ENCODE measurements at places on chromosomes 1 and 21. TPM values are rescaled to one million over a fixed set of nuclear protein-coding genes. Genes with fewer than 3 reads are reported as not detected.

DNA sequence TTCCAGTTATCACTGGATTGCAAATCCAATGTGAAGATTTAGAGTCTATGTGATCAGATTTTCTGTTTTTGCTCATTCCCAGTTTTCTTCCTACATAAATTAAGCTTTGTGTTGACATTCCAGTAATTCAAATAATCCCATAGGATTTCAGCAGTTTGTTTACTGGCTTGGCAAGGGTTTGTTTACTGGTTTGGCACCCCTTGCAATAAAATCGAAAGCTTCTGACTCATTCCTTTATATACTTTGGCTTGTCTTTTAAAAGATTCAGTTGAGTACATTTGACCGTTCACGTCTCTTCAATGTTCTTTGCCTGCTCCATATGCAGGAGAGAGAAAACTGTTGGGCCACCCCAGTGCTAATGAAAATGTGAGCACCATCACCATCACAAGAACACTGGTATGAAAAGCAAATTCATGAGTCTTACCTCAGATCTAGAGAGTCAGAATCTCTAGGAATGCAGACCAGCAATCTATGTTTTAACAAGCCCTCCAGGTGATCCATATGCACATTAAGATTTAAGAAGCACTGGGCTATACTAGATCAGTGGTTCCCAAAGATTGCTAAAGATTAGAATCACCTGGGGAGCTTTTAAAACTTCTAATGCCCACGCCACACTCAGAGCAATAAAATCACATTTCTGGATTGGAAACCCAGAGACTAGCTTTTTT is 32.8 kb downstream of the ZC3H11B start:
- DNase-seq: no peak
- no peaks in the 10 kb centered on the region for H3K36me3 ChIP-seq
- H3K27me3 ChIP-seq: no peaks in the 10 kb centered on the region

GRCh38 chr1:58456470-58456869 is 90.1 kb downstream of the OMA1 start:
- H3K27me3 ChIP-seq: no peaks in the 10 kb centered on the region
- no peak for DNase-seq
- no peak overlapping the region for H3K27ac ChIP-seq
- no peak overlapping the region for H3K4me3 ChIP-seq
- H3K4me1 ChIP-seq: no peaks in the 10 kb centered on the region

- H3K4me1 ChIP-seq: peaks cover 57% of the 10 kb centered on the region
- H3K4me3 ChIP-seq: peak within 1 kb of the TSS; percentile 91
- no peaks in the 10 kb centered on the region for H3K27me3 ChIP-seq
- H3K36me3 ChIP-seq: peaks cover 5% of the 10 kb centered on the region
- peak; percentile 74 for DNase-seq
These were observed at the start of gene MOB3C for GRCh38 chr1:46616277-46617107. Gene MOB3C (minus strand): TSS chr1:46616811. CDS start chr1:46613321, 3,490 bp downstream.

DNA sequence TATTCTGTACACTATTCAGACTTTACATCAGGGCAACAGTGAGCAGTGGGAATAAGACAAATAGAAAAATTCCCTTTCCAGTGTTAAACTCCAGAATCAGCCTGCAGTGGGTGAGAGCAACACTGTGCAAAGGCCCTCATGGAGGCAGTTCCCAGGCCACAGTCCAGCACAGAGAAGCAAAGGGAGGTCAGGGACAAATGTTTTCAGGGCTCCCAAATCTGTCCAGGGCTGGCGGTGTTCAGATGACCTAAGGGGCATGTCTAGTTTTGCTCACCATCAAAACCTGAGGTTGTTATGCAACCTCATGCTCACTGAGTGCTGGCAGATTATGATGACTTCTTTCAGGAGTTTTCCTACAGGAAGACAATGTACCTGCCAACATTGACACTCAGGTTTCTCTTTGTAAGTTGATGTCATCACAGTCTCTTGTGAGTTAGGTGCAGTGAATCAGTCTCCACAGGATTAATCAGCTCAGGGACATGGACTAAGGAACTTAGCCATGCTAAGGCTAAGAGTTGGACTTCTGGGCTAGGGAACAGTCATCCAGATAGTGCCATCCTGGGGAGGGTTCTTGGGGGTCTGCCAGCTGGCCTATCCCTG is 3.6 kb upstream of the LCE5A start:
- peaks cover 27% of the 10 kb centered on the region for H3K27me3 ChIP-seq
- H3K36me3 ChIP-seq: no peaks in the 10 kb centered on the region
- H3K27ac ChIP-seq: no peak overlapping the region
- no peak overlapping the region for H3K4me3 ChIP-seq

- H3K27me3 ChIP-seq: no peaks in the 10 kb centered on the region
- H3K36me3 ChIP-seq: no peaks in the 10 kb centered on the region
- H3K27ac ChIP-seq: no peak overlapping the region
- no peaks in the 10 kb centered on the region for H3K4me1 ChIP-seq
- DNase-seq: no peak
- H3K4me3 ChIP-seq: no peak overlapping the region
These were observed 182.6 kb upstream of the LYPLAL1 start for GRCh38 chr1:218991089-218991488.

GRCh38 chr1:113940365-113941244 is 11.5 kb downstream of the HIPK1 start:
- H3K27ac ChIP-seq: peak overlapping the region; percentile 84
- H3K27me3 ChIP-seq: no peaks in the 10 kb centered on the region
- H3K36me3 ChIP-seq: peaks cover 53% of the 10 kb centered on the region
- H3K4me1 ChIP-seq: peaks cover 73% of the 10 kb centered on the region
- peak; percentile 83 for DNase-seq

DNA sequence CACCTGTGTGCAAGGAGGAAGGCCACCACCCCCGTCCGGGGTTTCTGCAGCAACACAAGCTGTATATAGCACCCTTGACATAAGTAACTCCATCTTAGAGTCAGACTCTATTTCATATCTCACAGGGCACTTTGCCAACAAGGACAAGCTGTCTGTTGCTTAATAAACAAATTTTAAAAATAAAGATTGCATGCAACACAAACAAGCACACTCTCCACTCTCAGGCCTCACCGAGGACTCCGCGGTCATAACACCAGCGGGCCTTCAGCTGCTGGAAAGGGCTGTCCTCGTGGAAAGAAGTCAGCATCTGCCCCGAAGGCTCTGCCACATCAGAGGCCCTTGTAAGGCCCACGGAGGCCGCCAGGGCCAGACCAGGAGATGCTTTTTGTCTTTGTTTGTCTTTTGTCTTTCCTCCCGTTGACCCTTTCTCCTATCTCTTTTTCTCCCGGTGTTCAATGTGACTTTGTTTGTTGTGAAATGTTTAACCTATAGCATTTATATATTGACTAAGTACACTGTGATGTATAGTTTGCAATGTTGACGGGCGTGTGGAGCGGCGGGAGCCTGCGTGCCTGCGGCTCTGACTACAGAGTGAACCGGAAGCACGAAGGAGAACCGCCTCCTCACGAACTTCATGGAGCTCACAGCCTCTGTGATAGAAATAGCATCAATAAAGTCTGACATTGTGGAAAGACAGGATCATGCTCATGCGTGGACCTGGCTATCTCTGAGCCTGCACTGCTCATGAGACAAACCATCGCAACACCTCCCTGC is 24.1 kb downstream of the MEGF6 start:
- no peaks in the 10 kb centered on the region for H3K4me1 ChIP-seq
- H3K27ac ChIP-seq: no peak overlapping the region
- H3K27me3 ChIP-seq: no peaks in the 10 kb centered on the region
- H3K36me3 ChIP-seq: no peaks in the 10 kb centered on the region

DNA sequence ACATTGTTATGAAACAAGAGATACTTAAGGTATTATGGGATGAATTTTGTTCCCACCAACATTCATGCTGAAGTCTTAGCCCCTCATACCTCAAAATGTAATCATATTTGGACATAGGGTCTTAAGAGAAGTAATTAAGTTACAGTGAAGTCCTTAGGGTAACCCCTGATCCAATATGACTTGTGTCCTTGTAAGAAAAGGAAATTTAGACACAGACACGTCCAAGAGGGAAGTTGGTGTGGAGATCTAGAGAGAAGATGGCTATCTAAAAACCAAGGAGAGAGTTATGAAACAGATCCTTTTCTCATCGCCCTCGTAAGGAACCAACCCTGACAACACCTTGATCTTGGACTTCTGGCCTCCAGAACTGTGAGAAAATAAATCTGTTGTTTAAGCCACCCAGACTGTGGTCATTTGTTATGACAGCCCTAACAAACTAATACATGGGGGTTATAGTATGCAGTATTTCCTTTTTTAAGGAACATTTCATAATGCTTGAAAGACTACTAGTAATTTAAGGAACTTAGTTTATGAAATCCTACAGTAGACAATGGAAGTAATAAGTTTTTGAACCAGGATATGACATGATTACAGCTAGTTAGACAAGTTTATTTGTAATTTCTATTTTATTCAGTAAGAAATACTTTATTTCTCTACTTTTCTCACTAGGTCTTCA is 875.5 kb upstream of the ADGRL2 start:
- H3K27me3 ChIP-seq: no peaks in the 10 kb centered on the region
- H3K4me1 ChIP-seq: no peaks in the 10 kb centered on the region
- no peaks in the 10 kb centered on the region for H3K36me3 ChIP-seq
- H3K27ac ChIP-seq: no peak overlapping the region
- no peak overlapping the region for H3K4me3 ChIP-seq

GRCh38 chr1:15866721-15867201 is 19.3 kb downstream of the SPEN start:
- no peak overlapping the region for H3K27ac ChIP-seq
- peaks cover 24% of the 10 kb centered on the region for H3K4me1 ChIP-seq
- peaks cover 6% of the 10 kb centered on the region for H3K36me3 ChIP-seq
- no peak overlapping the region for H3K4me3 ChIP-seq

DNA sequence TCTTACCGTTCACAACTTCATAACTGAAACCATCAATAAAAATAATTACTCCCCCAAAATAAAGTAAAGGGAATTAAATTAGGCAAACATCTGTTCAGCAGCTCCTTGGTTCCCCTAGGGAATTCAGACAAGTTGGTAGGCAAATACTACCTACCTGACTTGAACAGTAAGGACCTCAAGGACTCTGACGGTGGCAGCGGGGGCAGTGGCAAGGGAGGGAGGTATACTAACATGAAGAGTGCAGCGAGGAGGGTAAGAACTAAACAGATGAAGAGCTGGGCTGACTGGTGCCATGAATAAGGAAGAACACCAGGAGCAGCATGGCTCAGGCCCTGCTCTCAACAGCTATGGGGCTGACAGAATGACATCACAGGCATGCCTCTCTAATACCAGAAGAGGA is 33.1 kb downstream of the MTOR start:
- H3K27ac ChIP-seq: peak overlapping the region; percentile 2
- DNase-seq: no peak
- H3K27me3 ChIP-seq: no peaks in the 10 kb centered on the region
- peaks cover 20% of the 10 kb centered on the region for H3K4me1 ChIP-seq

- DNase-seq: peak; percentile 78
- peaks cover 13% of the 10 kb centered on the region for H3K36me3 ChIP-seq
- H3K4me1 ChIP-seq: peaks cover 57% of the 10 kb centered on the region
- peak overlapping the region; percentile 97 for H3K4me3 ChIP-seq
These were observed 3.9 kb upstream of the DENND2D start for GRCh38 chr1:111204201-111204982.

GRCh38 chr1:2110191-2110737 is 60.1 kb downstream of the PRKCZ start:
- peaks cover 2% of the 10 kb centered on the region for H3K4me1 ChIP-seq
- H3K27ac ChIP-seq: no peak overlapping the region
- H3K36me3 ChIP-seq: no peaks in the 10 kb centered on the region
- no peaks in the 10 kb centered on the region for H3K27me3 ChIP-seq
- H3K4me3 ChIP-seq: no peak overlapping the region

DNA sequence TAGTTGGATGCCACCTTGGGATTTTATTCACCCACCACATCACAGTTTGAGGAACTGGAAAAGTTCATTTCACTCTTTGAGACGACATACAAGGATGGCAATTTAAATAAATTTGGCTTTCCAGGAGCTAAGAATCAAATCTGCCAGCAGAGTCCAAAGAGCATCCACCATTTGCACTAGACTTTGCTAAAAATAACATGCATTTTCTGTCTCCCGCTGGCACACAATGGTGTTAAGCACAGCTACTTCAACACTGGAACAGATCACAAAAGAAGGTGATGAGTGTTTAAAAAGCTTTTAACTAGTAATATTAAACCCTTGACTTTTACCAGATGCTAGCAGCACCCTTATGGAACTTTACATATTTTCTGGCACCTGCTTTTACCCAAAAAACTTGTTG is 44.6 kb downstream of the MAEL start:
- no peaks in the 10 kb centered on the region for H3K4me1 ChIP-seq
- no peak for DNase-seq
- peaks cover 14% of the 10 kb centered on the region for H3K27me3 ChIP-seq
- no peak overlapping the region for H3K27ac ChIP-seq

- H3K27ac ChIP-seq: no peak overlapping the region
- DNase-seq: no peak
- no peaks in the 10 kb centered on the region for H3K27me3 ChIP-seq
These were observed 93.4 kb downstream of the BCAR3 start for GRCh38 chr1:93588206-93588605.

DNA sequence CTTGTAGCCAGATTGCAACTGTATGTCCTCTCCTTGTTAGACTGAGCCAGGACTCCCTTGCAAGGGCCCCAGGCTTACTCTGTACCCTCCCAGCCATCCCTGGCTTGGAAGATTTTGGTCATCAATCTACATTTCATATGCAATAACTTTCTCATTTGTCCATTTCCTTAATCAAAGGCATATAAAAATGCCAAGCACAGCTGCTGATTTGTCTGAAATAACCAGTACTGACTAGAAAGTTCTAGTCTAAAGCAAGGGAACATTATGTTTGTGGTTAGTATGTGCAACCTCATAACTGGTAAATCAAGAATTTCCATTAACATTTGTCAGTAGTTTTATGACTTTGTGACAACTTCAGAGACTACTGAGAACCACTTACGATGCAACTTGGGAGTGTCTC is 370.2 kb downstream of the ST6GALNAC3 start:
- H3K4me3 ChIP-seq: no peak overlapping the region
- H3K4me1 ChIP-seq: no peaks in the 10 kb centered on the region
- no peak for DNase-seq
- no peaks in the 10 kb centered on the region for H3K36me3 ChIP-seq
- no peak overlapping the region for H3K27ac ChIP-seq

GRCh38 chr1:196361112-196361714 is 247.0 kb downstream of the KCNT2 start:
- H3K27ac ChIP-seq: no peak overlapping the region
- no peaks in the 10 kb centered on the region for H3K27me3 ChIP-seq
- H3K4me1 ChIP-seq: no peaks in the 10 kb centered on the region
- DNase-seq: no peak
- no peaks in the 10 kb centered on the region for H3K36me3 ChIP-seq

- no peak for DNase-seq
- peak overlapping the region; percentile 62 for H3K4me3 ChIP-seq
- peaks cover 37% of the 10 kb centered on the region for H3K4me1 ChIP-seq
- H3K36me3 ChIP-seq: no peaks in the 10 kb centered on the region
These were observed 30.4 kb downstream of the VAV3 start for GRCh38 chr1:107934578-107934977.

GRCh38 chr1:119662034-119662437 is 14.0 kb upstream of the ZNF697 start:
- peaks cover 29% of the 10 kb centered on the region for H3K27me3 ChIP-seq
- no peak overlapping the region for H3K27ac ChIP-seq
- DNase-seq: no peak
- peaks cover 11% of the 10 kb centered on the region for H3K4me1 ChIP-seq

- H3K4me1 ChIP-seq: peaks cover 23% of the 10 kb centered on the region
- peaks cover 5% of the 10 kb centered on the region for H3K36me3 ChIP-seq
- peak; percentile 75 for DNase-seq
- H3K27me3 ChIP-seq: no peaks in the 10 kb centered on the region
- H3K4me3 ChIP-seq: peak overlapping the region; percentile 21
These were observed 36.2 kb downstream of the UBE2G2 start for GRCh38 chr21:44765231-44766013.

C8B gene
- not detected for total RNA-seq

VWA5B1 gene
- not detected for total RNA-seq

TIAM1 gene
- total RNA-seq: 20.5 TPM

CELF3 gene
- total RNA-seq: not detected

SPRR2F gene
- not detected for total RNA-seq

IVNS1ABP gene
- 509 TPM for total RNA-seq

KLHL12 gene
- total RNA-seq: 30.8 TPM

PLEKHG5 gene
- total RNA-seq: 1.1 TPM

SHE gene
- total RNA-seq: not detected
